GM12864 (cell line): ENCODE measurements at places on chromosomes 1 and 21.

- DNase-seq, result no peak
These were observed 3.1 kb downstream of the TINAGL1 start for GRCh38 chr1:31579374-31579773.

- no peak for DNase-seq
These were observed 67.2 kb downstream of the ATP5PO start for GRCh38 chr21:33848249-33848953.

DNA sequence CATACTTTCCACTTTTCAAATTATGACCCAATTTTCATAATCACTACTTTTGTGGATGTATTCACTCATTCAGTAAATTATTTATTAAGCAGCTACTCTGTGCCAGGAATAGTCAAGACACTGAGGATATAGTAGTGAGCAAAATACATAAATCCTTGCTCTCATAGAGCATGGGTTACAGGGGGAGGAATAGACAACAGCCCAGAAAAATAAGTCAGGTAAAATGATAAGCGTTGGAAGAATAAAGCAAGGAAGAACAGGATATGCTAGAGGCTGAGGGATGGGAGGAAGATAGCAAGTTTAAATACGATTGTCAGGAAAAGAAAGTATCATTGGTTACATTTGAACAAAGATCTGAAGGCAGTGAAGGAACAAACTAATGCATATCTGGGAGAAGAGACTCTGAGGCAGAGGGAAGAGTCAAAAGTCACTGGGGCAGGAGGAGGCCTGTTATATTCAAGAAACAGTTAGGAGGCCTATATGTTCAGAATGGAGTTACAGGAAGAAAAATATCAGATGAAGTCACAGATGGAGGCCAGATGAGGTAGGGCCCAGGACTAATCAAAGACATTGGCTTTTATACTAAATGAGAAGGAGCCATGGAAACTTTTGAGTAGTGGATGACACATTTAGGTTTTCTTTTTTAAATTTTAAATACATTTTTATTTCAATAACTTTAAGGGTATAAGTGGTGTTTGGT, 42.9 kb downstream of the SEC22B start:
- DNase-seq, result no peak

DNA sequence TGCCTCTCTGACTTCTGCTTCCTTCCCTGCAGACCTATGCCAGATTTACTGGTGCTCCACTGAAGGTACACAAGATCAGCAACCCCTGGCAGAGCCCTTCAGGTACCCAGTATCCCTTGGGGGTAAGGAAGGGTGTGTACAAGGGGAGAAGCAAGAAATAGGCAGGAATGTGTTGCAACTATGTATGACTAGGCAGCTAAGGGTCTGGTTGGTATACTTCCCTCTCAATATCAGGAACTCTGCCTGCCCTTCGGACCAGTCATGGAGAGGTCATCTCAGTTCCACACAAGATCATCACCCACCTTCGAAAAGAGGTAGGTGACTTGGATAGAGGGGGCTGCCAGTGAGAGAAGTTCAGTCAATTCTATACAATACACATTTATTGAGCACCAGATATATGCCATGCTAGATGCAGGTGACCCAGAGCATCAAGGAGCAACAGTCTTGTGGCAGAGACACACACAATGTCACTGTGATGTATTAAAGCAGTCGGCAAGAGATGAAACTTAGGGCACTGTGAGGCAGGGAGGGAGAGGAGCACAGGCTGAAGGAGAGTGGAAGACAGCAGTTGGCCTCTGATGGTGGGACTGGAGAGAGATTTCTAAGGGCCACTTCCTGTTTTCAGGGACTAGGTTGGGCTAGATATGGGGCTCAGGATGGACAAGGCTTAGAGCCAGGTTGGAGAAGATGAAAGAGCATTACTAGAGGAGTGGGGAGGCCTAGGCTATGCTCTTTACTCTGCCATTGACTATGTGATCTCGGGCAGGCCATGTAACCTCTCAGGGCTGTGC, 2.0 kb downstream of the MTX1 start:
- DNase-seq, result no peak

- no peak for DNase-seq
These were observed 42.5 kb downstream of the ACBD3 start for GRCh38 chr1:226144045-226144444.

GRCh38 chr1:173302366-173302765, 95.2 kb upstream of the TNFSF4 start:
- no peak for DNase-seq
